ENCODE measurements at places on chromosomes 1 and 21.

- DNase-seq, result no peak
These were observed 185.9 kb upstream of the EDN2 start for GRCh38 chr1:41670217-41670957.

DNA sequence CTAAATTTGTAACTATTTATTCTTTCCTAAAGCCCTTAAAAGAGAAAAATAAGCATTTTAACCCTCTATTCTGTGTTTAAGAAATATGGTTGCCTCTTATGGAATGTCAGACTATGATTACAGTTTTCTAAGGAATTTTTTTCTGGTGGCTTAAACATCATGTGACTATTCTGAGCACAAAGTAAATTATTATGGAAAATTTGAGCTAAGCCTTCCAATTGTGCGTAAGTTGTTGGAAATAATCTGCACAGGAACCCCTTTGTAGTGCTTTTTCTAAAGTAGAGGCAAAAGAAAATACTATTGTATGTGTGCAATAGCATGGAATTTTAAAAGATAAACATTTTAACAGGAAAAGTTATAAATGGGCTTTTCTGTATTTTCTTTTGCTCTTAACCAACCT is 254.8 kb downstream of the PBX1 start:
- no peak for DNase-seq

- DNase-seq, result no peak
These were observed 355.8 kb upstream of the PTBP2 start for GRCh38 chr1:96365596-96366390.

- DNase-seq, result no peak
These were observed 19.9 kb downstream of the MAN1A2 start for GRCh38 chr1:117387060-117387633.

DNA sequence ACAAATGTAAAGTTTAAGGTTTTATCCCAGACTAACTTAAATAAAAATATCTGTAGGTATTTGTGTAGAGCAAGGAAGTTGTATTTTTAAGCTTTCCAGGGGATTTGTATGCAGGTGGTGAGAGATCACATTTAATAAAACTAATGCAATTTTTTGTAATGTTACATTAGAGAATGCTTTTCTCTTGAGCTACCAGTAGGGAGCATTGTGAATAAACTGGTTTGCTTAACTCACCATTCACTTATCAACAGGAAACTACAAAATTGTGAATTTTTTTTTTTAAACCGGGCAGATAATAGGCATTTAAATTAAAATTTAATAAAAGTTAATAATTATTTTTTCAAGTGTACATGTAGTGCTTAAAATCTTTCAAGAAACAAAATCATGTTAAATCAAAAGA is 78.6 kb downstream of the IVNS1ABP start:
- no peak for DNase-seq

DNA sequence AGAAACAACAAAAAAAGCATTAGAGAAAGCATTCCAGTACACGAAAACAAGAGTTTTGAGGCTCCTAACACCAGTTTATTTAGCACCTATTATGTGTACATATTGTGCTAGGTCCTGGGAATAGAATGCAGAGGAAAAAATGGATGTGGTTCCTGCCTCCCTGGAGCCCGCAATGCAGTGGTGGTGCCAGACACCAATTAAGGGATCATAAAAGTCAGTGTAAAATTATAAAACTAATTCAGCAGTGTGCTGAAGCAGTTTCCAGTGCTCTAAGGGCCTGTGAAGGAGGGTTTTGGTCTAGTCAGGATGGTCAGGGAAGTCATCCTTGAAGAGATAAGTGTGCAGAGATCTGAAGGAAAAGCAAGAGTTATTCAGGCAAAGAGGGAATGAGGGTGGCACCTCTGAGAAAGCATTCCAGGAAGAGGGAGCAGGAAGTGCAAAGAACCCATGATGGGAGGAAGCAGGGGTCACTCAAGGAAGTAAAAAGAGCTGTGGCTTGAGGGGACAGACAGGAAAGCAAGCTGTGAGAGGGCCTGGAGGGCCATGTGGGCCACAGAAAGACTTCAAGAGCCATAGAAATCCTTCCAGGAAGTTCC is 65.2 kb upstream of the IFNLR1 start:
- DNase-seq, result no peak

- no peak for DNase-seq
These were observed 259.6 kb upstream of the ST6GALNAC5 start for GRCh38 chr1:76607717-76608116.

GRCh38 chr1:28564310-28564709 is 11.4 kb downstream of the TRNAU1AP start:
- no peak for DNase-seq

- DNase-seq, result no peak
These were observed 8.4 kb downstream of the SNX27 start for GRCh38 chr1:151620286-151620685.

DNA sequence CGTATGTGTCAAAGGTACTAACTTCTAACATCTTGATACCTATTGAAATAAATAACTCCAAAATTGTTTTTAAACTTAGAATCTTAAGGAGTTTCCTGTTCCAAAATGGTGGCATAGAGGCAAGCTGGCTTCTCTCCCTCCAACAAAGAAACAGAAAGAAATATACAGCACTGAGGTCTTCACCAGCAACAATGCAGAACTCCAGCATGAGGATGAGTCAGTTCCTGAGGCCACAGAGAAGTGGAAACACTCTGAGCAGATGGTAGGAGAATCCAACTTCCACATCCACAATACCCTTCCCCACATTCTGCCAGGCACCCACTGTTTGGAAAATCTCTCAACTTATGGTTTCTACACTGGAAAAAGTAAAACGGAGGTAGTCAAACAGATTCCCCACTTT is 12.2 kb upstream of the PPIH start:
- DNase-seq, result no peak

- no peak for DNase-seq
These were observed 689.9 kb downstream of the MATN1 start for GRCh38 chr1:30033256-30034104.

DNA sequence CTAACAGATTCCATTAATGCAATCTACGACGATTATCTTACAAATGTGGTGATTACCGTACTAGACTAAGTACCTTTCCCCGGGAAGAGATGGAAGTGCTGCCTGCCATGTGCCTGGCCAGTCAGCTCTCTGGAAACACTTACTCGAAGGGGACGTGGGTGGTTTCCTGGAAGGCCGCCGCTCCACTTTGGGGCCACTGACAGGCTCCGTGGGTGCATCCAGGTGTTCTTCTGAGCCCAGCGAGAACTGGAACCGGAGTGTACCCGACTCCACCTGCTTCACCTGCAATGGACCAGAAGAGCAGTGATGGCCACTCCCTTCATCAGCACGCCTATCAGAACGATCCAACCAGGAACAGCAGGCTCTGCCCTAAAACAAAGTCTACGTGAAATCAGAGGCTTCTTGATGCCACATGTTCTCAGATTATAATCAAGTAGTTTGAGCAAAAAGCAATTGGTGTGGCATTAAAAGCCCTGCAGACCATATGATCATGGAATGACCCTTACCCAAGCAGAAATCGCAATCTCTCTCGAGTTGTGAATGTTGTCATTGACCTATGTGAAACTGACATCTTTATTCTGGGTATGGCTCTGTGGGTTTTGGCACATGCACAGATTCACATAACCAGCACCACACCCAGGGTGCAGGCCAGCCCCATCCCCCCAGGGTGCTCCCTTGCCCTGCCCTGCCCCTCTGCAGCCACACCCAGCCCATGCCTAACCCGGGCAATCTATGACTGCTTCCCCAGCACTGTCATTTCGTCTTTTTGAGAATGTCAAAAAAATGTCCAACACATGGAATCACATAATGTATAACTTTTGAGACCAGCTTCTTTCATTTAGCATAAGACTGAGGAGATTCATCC is 64.5 kb downstream of the NPHP4 start:
- DNase-seq, result no peak

DNA sequence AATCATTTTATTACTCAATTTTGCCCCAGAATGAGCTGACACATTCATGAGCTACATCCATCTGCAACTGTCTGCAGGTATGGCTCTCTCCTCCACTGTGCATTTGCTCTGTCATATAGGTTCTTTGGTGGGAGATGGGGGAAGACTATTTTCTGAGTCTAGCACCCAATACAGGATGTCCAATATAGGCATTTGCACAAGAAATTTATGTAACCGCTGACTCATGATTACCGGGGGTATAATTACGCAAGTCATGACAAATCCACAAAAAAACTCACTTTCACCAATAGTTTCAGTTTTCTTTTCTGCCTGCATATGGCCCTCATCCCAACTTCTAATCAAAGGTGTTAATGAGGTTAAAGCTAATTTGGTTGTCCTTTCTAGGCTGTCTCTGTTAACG is 17.5 kb upstream of the VSIG8 start:
- DNase-seq, result no peak

- no peak for DNase-seq
These were observed 11.8 kb upstream of the KIAA0040 start for GRCh38 chr1:175204330-175204729.

GRCh38 chr1:44154049-44154448 is 12.6 kb upstream of the KLF18 start:
- no peak for DNase-seq

DNA sequence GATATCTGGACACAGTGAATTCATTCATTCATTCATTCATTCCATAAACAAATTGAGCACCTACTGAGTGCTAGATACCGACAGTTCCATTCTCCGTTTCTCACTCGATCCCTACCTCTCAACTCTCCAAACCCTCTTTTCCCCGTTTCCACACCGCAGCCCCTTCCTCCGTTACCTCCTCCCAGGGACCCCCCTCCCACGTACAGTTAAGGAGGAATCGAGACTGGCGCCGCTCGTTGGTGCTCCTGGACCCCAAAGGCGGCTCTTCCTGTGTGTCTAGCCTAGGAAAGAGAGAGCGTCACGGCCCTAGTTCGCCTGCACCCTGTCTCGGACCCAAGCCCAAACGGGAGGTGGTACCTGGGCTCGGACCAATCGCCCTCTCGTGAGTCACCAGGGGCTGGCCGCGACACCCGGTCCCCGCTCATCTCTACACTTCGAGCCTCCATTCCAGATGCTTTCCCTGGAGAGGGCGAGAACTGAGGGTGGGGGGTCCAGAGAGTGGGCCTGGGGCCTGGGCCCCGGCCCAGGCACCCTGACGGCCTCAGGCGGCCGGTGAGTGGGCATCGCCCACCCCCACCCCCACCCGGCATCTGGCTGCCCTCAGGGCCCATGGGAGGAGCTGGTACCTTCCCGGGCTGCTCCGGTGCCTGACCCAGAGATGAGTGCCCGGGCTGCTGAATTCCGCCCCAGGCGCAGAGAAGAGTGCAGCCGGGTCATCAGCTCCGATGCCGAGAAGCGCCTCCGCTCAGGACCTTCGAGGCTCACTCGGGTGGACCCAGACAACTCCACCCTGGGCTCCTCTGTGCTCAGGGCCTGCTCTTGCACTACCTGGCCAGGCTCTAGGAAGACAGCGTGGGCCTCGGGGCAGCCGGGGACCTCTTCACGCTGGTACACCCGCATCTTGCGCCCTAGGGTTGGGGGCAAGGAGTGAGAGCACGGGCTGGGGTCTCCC is 4.9 kb downstream of the ARHGEF19 start:
- no peak for DNase-seq

DNA sequence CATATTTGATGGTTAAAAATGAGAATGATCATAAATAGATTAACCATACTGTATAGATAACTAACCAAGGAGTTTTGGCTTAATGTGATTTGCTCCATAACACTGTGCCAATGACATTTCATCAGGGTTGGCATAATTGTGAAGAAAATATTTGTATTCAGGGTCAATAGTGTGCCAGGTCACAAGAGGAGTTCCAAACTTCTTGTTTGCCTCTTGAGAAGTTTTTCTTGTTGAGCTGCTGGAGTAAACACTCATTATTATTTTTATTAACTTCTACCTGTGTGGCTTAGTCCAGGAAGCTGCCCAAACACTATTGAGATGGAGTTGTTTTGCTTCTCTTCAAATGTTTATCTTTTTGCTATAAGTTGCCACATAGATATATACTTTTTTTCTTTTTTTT is 7.5 kb downstream of the MAP7D1 start:
- DNase-seq, result no peak

- no peak for DNase-seq
These were observed 1361.7 kb upstream of the B3GALT2 start for GRCh38 chr1:194548071-194548470.
